ENCODE measurements at places on chromosomes 7 and 10.
A peak's percentile ranks its signal among the peaks of the same experiment; 100 is the strongest.

GRCh38 chr7:1646957-1647891, 22.9 kb upstream of the ELFN1 start:
- DNase-seq: no peak

DNA sequence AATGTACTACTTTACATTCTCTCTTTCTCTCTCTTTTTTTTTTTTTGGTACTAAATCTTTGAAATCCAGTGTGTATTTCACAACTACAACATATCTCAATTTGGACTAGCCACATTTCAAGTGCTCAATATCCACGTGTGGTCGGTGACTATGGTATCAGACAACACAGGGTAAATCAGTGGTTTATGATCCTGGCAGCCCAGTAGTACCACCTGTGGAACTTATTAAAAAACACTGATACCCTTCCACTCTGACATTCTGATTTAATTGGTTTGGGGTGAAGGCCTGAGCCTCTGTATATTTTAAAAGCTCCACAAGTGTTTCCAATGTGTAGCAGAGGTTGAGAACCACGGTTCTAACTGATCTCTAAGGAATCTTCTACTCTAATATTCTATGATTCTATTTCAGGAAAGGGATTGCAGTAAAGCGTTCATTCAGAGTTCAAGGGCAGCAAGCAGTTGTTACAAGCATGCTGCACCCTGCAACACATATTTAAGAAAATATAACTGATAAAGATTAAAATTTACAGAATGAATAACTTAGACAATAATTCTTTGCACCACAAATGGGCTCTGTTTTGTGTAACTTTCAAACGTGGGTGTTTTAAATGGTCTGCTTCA, 5.1 kb downstream of the CREB5 start:
- DNase-seq: no peak

- no peak for DNase-seq
These were observed 15.0 kb downstream of the SNX8 start for GRCh38 chr7:2299131-2299829.

DNA sequence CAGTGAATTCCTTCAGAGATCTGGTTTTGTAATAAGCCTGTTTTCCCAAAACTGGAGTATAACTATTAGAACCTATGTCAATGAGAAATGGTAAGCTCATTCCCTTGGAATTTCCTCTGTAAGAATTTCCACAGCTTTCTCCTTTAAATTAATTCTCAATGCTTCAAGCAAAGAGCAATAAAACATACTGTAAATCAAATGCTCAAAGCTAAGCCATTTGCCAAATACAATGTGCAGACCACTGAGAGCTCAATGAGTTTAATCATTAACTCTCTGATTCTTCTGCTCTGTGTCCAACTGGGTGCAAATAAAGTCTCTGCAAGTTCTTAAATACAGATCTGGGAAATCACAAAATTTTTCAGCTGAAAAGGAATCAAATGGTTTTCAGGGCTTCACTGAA, 227.6 kb upstream of the IMMP2L start:
- no peak for DNase-seq

- DNase-seq: no peak
These were observed 95.1 kb upstream of the CPXM2 start for GRCh38 chr10:123986736-123987135.

GRCh38 chr10:129642427-129642826, 175.4 kb downstream of the MGMT start:
- no peak for DNase-seq

- no peak for DNase-seq
These were observed 286 bp downstream of the SP8 start for GRCh38 chr7:20786421-20786778.

DNA sequence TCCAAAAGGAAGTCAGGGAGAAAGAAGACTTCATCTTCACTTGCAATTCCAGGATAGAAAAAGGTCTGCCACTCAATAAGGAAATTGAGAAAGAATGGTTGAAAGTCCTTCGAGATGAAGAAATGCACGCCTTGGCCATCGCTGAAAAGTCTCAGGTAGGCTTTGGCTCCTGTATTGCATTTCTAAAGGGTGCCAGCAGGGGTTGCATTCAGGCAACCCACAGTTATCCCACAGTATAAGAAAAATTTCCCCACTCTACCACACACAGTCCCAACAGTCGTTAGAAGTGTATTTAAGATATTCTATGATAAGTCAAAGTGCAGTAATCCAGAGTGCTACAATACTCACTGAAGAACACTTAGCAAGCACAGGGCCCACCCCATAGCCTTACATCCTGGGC, 93.4 kb upstream of the FGL2 start:
- no peak for DNase-seq

DNA sequence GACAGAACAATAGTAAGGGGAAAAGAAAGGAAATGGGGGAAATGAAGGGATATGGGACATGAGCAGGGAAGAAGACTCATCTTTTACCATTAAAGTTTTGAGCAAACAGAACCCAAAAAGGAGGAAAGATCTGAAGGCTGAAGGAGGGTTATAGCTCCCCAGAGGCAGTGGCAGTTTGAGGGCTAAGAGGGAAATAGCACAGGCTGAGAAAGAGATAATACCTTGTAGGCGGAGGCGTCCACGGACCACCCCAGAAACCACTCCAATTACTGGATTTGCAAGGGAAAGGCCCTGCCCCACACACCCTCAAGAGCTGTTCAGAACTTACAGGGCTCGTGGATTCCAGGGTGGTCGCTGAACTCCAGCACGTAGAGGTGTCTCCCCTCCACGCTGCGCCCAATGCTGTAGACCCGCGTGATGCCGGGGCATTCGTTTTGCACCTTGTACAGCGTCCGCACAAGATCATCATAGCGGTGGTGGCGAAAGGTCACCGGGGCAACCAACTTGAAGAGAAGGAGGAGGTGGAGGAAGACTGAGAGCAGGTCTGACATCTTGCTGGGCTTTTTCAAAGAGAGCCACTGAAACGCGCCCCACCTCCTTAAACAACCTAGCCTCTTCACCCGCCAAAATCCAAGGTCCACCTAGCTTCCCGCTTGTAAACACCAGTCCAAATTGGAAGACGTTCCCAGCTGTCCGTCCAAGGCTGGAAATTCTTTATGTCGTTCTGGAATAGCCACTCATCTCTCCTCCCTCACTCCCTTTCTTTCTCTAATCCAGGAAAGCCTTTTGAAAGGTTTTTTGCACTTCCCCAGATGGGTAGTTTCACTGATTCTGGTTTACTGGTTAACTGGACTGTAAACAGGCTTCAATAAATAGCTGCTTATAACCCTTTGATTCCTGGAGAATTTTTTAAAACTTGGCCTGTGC, at the start of gene CPN1:
TSS of gene CPN1 (minus strand) at position 795 of the 927 bp plus-strand sequence. CDS start at position 551, 244 bp downstream.
- no peak for DNase-seq

DNA sequence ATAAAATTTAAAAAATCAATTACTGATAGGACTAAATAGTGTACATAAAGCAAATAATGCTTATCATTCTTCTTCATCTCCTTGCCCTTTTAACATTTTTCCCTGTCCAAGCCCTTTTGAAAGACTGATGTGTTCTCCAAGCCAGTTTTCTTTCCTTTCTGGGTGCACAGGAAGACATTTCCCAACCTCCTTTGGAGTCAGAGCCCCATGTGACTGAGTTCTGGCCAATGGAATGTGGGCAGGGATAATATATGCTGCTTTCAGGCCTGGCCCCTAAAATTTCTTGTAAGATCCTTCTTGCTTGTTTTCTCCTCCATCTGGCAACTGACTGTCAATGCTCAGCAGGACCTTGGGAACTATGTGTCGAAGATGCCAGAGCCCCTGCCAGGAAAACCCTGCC, 197.5 kb downstream of the EMX2 start:
- no peak for DNase-seq

GRCh38 chr10:49632406-49633317, 18.8 kb downstream of the CHAT start:
- no peak for DNase-seq

GRCh38 chr10:97733256-97733655, 3.7 kb upstream of the ZFYVE27 start:
- DNase-seq: no peak

DNA sequence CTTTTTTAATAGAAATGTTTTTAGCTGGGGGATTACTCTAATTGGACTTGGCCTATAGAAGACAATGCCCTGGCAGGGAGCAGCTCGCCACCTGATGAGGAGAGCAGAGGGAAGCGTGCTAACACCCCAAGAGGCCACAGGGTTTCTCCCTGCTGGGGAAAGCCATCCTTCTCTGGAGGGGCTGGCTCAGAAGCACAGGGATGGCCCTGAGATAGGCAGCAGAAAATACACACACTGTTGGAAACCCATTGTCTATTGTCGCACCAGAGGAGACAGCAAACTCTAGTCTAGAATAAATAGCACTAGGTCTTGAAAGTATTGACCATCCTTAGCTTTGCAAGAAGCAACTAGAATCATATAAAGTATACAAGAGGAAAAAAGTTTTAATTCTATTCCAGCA, 5.4 kb downstream of the COBL start:
- DNase-seq: no peak

DNA sequence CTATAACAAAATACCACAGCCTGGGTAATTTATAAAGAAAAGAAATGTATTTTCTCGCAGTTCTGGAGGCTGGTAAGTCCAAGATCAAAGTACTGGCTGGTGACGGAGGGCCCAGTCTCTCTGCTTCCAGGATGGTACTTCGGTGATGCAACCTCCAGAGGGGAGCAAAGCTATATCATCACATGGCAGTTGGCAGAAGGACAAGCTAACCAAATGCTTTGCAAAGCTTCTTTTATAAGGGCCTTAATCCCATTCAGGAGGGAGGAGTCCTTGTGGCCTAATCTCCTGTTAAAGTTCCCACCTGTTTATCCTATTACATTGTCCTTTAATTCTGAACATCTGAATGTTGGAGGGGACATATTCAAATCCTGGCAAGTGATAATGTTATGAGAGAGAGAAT, 134.1 kb upstream of the SP4 start:
- DNase-seq: no peak

DNA sequence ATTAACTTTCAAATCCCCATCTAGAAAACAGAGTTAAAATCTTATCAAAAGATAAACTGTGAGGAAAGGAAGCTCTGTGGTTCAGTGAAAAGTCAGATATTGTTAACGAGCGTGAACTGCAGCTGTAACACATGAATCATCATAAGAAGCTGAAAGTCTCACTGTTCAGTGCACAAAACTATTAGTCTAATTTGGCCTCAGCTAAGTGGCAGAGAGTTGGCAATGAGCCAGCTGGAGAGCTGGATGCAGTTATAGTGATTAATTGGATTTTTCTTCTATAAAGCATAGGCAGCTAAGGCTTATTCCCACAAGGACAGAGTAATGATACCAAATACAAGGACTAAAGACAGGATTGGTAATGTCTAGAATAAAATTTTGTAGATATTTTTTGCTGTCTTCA, 101.1 kb upstream of the ABCB5 start:
- peak; percentile 15 for DNase-seq

- DNase-seq: no peak
These were observed 365.6 kb downstream of the WDR11 start for GRCh38 chr10:121216721-121217181.

- DNase-seq: no peak
These were observed 427.1 kb upstream of the GALNT17 start for GRCh38 chr7:70704831-70705346.

- DNase-seq: no peak
These were observed 24.8 kb upstream of the DLD start for GRCh38 chr7:107865956-107866775.

DNA sequence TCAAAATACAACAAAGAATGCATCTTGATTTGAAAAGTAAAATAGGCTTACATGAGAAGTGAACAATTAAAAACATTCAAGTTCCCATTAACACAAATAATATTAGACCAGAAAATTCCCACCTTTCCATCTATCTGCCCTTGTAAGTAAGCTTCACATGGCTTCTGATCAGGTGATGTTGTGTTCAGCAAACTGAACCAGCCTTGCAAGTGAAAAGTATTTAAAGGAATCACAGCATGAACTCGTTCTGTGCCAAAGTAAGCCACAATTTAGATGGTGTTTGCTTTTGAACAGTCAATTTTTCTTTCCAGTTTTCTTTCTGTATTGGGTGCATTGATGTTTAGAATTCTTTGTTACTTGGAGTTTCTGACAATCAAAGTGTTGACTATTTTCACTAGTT, 347.9 kb downstream of the TNS3 start:
- no peak for DNase-seq

DNA sequence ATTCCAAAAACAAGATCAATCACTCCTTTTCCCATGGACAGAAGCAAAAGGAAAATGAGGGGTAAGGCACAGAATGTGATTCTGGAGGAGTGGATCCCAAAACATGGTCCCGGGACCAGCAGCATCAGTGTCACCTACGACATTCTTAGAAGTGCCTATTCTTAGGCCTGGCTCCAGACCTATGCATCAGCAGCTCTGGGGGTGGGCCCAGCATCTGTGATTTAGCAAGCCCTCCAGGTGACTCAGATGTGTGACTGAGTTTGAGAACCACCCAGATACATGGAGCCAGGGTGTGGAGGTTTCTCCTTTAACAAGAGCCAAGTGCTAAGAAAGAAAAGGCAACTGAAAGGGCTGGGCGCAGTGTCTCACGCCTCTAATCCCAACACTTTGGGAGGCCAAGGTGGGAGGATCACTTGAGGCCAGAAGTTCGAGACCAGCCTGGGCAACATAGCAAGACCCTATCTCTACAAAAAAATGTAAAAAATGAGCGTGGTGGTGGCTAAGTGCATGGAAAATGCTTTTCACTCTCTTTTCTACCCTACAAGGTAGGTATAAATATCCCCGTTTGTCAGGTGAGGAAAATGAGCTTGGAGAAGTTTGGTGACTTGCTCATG, 17.1 kb upstream of the ARPC1A start:
- DNase-seq: no peak

GRCh38 chr7:21773326-21773725, 172.4 kb downstream of the CDCA7L start:
- DNase-seq: no peak

GRCh38 chr10:18418541-18419215, 232.7 kb downstream of the NSUN6 start:
- no peak for DNase-seq

- DNase-seq: no peak
These were observed 181.4 kb upstream of the TNS3 start for GRCh38 chr7:47763063-47763974.

DNA sequence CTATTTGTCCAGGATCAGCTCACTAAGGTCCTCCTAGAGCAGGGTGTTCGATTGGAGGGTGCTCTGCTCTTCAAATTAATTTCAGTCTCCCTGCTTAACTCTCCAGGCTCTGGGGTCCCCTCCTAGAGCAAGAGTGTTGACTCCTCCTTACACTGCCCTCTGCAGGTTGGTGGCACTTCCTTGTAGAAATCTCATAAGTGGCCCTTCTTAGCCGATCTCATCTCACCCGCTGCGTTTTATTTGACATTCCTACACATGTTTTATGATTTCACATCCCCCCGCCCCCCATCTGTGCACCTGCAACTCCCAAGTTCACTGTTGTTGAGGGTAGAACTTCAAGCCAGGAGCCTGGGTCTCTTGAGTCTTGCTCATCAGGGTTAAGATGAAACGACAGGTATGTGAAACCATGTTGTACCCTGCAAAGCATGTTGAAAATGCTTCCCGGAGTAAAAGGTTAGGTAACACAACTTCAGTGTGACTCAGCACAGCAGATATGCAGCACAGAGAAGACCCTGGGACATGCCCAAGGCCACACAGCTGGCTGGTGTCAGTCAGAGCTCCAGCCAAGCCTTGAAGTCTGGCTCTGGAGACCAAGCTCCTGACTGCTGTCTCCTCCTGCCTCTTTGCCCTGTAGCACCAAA, 171.2 kb downstream of the PRKAG2 start:
- DNase-seq: no peak
